Stimulated activated CD4-positive, alpha-beta T cell treated with anti-CD3 and anti-CD28 coated beads, Interleukin-4, amount 100 ng/mL, for 48 hours (primary cell): ENCODE measurements at places on chromosomes 11 and 22.

DNA sequence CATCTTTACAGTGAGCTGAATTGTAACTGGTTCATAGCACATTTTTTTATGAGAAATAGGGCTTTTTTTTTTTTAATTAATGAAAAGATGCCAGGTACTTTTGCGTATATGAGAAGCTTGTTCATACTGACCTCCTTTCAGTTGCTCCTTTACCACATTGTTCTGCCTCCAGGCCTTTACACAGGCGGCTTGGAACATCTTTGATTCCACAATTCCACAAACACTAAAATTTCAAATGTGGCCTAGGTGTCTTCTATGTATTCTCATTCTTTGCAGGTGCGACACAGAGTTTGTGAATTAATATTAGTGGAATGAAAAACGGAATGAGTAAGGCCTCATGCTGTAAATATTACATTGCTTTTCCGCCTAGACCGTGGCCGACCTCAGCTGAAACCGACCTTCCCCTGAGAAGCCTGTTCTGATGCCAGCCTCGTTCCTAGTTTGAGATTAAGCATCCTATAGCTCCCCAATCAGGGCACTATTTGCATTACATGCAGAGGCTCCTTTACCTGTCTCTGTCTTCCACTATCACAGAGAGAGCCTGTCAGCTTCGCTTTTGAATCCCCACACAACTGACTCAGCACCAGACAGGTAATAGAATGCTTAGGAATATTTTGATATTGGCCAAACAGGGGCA is 125.8 kb downstream of the LDLRAD3 start:
- no peak for DNase-seq

DNA sequence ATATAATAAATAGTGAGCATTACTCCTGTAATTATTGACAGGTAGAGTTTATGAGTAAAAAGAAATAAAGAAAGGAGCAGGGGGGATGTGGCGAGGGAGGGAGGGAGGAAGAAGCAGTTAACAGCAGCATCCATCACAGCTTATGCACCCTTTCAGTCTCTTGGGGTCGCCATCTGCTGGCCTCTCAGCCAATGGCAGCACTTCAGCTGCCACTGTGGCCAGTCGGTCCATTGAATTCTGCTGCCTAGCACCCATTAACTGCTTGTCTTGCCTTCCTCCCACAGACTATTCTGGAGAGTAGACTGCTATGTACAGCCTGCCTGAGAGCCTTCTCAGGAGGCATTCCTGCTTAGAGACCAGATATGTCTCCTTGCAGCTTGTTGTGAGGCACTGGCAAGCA is 388.3 kb downstream of the TENM4 start:
- no peak for DNase-seq

DNA sequence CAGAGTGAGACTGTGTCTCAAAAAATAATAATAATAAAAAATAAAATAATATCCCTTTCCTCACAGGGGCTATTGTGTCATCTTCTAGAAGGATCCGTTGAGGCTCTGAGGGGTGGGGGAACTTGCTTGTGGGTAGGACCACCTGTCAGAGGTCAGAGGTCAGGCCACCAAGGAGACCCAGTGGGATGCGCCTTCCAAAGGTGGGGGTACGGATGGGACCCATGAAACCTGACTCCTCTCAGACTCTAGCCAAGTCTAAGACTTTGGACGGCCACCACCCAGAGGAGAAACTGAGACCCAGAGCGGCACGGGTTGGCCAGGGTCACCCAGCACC is 367 bp upstream of the MMP11 start:
- DNase-seq: no peak

- DNase-seq: no peak
Observed at GRCh38 chr11:44548032-44548695, 17.3 kb upstream of the CD82 start.

DNA sequence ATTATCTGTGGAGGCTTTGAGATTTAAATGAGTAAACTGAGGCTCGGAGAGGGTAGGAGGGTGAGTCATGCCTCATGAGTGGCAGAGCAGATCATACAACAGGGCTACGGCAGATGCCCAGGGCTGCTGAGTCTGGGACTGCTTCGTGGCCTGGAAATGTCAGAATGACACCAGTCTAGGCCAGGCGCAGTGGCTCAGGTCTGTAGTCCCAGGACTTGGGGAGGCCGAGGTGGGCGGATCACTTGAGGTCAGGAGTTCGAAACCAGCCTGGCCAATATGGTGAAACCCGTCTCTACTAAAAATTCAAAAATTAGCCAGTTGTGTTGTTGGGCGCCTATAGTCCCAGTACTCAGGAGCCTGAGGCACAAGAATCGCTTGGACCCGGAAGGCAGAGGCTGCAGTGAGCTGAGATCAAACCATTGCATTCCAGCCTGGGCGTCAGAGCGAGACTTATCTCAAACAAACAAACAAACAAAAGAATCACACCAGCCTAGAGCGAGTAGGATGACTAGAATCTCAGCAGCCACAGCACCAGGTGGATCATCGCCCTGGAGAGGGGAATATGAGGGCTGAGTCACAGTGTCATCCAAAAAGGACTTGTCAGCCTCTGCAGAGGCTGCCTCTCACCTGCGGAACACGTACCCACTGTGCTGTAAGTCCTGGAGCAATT is 48.6 kb upstream of the ADA2 start:
- no peak for DNase-seq

GRCh38 chr11:86212019-86212611 is 32.4 kb upstream of the EED start:
- DNase-seq: no peak

- DNase-seq: no peak
Observed at GRCh38 chr11:11057472-11057854, 199.6 kb upstream of the ZBED5 start.

- no peak for DNase-seq
Observed at GRCh38 chr22:35451592-35451991, 51.7 kb downstream of the MCM5 start.

DNA sequence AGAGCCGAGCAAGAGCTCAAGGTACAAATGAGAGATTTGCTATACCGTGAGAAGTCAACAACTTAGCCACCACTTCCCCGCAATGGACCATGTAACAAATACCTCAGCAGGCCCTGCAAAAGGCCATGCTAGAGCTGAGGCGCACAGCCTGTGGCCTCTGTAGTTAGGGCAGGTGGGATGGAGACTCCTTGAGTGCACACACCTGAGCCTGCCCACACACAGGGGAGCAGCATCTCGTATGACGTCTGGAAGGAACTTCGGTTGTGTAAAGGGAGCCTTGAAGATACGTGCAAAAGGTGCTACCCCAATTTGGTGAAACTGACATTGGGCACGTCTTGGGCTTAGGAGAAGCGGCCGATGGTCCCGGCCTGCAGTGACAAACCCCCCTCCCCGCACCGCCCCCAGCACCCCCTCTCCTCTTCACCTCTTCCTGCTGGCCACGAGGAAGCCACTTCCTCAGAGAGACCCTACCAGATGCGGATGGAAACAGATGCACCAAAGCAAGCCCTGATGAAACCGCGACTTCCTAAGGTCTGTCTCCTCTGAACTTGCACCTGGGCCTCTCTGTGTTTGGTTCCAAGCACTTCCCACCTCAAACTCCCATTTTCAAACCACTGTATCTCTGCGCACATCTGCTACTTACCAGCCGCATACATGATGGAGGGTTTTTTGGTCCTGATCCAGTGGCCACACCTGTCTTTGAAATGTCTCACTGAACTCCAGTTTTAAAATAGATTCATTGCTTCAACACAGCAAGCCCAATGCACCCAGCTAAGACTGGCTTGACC is 10.6 kb downstream of the CDPF1 start:
- DNase-seq: no peak

- DNase-seq: no peak
Observed at GRCh38 chr11:94586546-94586945, 19.4 kb downstream of the PIWIL4 start.

- DNase-seq: no peak
Observed at GRCh38 chr11:120932305-120932915, 91.5 kb upstream of the TBCEL start.

- no peak for DNase-seq
Observed at GRCh38 chr11:127862406-127862805, 725.0 kb downstream of the ETS1 start.

DNA sequence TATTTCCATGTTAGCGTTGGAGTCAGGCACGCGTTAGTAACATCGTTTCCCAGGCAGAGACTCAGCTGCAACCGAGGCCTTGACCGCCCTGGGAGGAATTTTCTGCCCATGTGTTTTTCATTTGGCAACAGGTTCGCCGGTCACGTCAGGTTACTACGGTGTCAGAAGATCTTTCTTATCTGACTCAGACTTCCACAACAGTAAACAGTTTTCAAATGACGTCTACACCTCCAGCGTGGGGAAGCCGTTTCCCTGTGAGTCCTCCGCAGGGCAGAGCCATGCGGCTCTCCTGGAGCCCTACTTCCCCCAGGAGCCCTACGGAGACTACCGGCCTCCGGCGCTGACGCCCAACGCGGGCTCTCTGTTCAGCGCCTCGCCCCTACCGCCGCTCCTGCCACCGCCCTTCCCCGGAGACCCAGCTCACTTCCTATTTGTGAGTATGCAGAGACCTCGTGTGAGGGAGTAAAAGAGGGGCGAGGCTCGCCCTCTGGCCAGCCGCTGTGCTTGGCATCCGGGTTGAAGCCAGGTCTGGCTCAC is 14.3 kb upstream of the POU2AF3 start:
- no peak for DNase-seq

DNA sequence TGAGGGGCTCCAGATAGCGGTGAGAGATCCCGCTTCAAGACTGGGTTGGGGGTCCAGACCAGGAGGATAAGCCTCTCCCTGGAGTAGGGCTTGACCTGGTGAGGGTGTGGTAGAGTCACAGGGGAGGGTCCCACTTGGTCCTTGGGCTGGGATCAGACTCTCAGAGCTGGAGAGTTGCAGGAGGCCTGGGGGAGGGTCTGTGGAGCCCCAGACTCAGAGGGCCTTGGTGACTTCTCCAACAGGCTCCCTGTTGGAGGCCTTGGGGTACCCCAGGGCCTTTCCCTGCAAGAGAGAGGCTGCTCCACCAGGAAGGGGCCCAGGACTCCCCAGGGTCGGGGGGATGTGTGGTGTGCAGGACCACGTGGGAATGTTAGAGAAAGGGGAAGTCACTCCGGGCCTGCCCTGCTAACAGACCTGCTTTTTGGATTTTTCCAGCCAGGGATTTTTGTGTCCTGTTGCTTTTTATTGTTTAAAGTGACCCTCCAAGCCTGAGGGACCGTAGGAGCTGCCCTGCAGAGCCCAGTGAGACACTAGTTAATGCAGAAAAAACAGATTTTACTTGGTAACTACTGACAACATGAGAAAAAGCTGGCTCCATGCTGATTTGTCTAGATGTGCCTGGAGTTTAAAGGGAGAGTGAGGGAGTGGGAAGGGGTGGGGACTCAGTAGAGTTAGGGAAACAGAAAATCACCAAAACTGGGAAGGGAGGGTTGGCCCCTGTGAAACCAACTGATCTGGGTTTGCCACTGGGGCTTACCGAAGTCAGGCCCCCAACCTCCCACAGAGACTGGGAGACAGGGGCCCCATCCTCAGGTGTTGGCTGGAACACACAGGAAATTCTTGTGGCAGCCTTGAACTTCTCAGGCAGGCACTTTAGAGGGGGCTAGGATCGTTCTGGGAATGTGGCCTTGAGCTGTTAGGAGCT is 801 bp upstream of the TXNRD2 start:
- no peak for DNase-seq

DNA sequence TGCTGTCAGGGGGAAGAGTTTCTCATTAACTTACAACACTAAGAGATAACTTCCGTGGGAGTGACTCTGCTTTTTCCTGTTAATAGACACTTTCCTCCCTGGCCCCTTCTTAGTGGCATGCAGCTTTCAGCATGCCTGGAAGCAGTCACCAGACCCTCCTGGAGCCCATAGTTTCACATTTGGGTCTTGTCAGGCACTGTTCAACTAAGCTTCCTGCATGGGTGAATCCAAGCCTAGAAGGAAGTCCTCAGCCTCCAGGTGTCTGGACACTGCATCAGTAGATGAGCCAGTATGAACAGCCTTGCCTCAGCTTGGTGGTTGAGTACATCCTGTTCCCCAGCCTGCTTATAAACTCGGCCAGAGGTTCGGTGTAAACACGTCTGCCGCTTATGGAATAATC is 68.1 kb downstream of the PPP6R3 start:
- DNase-seq: no peak

- DNase-seq: no peak
Observed at GRCh38 chr11:10502065-10502680, 38.8 kb downstream of the RNF141 start.

DNA sequence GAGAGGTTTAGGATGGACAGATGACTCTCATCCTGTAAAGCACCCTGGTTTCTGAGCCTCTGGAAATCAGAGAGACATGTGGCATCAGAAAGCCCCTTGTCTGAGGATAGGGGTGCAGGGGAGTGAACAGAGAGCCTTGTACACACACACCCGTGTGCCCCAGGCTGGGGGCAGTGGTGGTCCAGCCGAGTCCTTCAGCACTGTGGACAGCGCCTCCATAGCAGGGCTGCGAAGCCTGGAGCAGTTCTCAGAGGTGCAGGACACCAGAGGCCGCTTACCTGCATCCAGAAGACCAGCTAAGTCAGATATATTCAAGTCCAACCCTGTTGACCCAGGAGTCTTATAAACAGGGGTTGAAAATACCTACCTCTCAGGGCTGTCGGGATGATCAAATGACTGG is 11.5 kb upstream of the IGSF9B start:
- no peak for DNase-seq

- DNase-seq: no peak
Observed at GRCh38 chr11:112163875-112164685, at the start of gene IL18. Gene IL18, minus strand, starts transcription at chr11:112164094. Its CDS starts 9,041 bp downstream, at chr11:112155053.

DNA sequence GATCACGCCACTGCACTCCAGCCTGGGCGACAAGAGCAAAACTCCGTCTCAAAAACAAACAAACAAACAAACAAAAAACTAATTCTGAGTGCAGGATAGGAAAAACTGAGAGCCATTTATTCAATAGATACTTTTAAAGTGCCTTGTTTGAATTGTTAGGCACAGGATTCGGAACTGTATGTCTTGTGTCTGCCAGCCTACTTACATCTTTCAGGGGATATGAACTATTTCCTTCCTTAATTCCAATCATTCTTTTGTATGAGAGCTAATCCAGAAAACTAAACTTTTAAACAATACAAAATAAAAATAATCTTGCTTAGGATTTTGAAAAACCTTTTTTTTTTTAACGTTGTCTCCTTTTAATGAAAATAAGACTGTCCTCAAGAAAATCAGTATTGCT is 12.6 kb downstream of the UVRAG start:
- DNase-seq: no peak

DNA sequence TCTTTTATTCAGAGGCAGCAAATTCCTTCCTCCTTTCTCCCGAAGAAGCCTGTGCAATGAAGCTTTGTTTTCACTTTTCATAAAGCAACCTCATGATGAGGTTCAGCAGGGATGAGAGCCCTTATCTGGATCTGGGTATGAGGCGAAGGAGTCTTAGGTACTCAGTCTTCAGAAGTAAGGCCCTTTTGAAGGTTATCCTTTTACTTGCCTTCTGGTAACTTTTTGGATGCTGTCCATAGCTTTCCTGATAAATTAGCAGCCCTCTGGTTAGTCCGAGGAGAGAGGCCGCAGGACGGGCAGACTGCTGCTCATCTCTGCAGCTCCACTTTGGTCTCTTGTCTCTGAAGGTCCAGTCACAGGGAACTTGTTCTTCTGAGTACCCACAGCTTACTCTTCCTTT is 1.1 kb downstream of the TRIM22 start:
- DNase-seq: no peak

- no peak for DNase-seq
Observed at GRCh38 chr11:85472953-85473352, 154.2 kb downstream of the DLG2 start.
